T-helper 17 cell (primary cell): ENCODE measurements at places on chromosomes 2 and 18.
A peak's percentile ranks its signal among the peaks of the same experiment; 100 is the strongest.

- no peaks in the 10 kb centered on the region for H3K27me3 ChIP-seq
- no peaks in the 10 kb centered on the region for H3K36me3 ChIP-seq
- no peak for DNase-seq
- no peak overlapping the region for H3K4me3 ChIP-seq
- H3K27ac ChIP-seq = no peak overlapping the region
These were observed 23.5 kb downstream of the LRRTM1 start for GRCh38 chr2:80281049-80281448.

DNA sequence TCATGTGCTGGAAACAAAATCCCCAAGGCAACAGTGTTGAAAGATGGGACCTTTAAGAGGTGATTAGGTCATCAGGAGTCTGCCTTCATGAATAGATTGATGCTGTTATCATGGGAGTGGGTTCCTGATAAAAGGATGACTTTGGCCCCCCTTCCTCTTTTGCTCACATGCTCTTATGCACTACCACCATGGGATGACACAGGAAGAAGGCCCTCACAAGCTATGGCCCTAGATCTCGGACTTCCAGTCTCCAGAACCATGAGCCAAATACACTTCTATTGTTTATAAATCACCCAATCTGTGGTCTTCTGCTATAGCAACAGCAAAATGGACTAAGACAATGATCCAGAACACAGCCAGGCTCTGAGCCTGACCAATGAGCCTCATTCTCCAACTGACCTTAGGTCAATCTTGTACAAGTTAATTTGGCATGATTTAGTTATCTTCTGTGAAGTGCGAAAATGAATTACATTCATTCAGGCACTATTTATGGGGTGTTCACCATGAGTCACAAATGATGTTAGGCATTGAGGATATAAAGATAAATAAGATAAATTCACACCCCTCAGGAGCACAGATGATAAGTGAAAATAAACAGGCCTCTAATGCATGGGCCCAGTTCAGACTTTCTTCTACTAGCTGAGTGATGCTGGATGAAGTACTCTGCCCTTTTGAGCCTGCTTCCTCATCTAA lies 37.7 kb upstream of the NT5C1B start:
- no peak for DNase-seq
- H3K36me3 ChIP-seq = peaks cover 4% of the 10 kb centered on the region
- no peaks in the 10 kb centered on the region for H3K27me3 ChIP-seq

- no peaks in the 10 kb centered on the region for H3K27me3 ChIP-seq
- H3K4me3 ChIP-seq = no peak overlapping the region
- H3K27ac ChIP-seq = no peak overlapping the region
- no peaks in the 10 kb centered on the region for H3K36me3 ChIP-seq
- H3K4me1 ChIP-seq = peaks cover 19% of the 10 kb centered on the region
- DNase-seq = no peak
These were observed 4.8 kb upstream of the ANKRD44 start for GRCh38 chr2:197315371-197315770.

DNA sequence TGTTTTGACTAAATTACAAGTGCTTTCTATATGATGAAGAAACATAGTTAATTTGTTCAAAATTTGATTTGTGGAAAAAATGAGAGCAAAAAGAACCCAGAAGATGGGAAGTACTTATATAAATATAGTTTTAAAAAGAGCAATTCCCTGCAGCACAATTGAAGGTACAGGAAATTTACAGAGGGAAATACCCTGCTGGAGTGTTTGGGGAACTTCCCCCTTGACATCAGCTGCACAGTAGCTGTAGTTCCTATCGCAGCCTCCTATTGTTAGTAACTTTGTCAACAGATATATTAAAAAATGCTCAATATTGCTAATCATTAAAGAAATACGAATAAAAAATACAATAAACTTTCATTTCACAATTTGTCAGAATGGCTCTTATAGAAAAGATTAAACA lies 1118.8 kb upstream of the ZEB2 start:
- H3K36me3 ChIP-seq = no peaks in the 10 kb centered on the region
- H3K27me3 ChIP-seq = no peaks in the 10 kb centered on the region
- H3K4me1 ChIP-seq = no peaks in the 10 kb centered on the region

DNA sequence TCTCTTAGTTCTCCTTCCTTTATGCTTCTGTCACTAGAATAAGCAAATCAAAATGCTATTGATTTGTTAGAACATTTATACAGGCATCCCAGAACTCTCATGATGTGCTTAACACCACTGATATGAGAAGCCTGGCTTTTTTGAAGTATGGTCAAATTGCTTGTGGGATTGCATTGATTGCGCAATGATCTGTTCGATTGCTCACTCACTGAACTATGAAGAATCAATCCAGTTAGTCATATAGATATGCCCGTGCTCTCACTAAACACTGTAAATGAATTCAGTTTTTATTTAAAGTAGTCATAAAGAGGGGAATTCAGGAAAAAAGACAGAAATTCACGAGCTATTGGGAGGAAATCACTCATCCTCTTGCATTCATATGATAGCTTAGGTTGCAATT lies 1237.8 kb downstream of the SUCLG1 start:
- no peaks in the 10 kb centered on the region for H3K4me1 ChIP-seq
- no peak overlapping the region for H3K27ac ChIP-seq
- H3K36me3 ChIP-seq = no peaks in the 10 kb centered on the region
- H3K27me3 ChIP-seq = no peaks in the 10 kb centered on the region
- no peak overlapping the region for H3K4me3 ChIP-seq

GRCh38 chr2:5359397-5359796 lies 332.8 kb upstream of the SOX11 start:
- no peaks in the 10 kb centered on the region for H3K36me3 ChIP-seq
- no peaks in the 10 kb centered on the region for H3K4me1 ChIP-seq
- no peak overlapping the region for H3K4me3 ChIP-seq
- no peak for DNase-seq

- H3K4me3 ChIP-seq = no peak overlapping the region
- DNase-seq = no peak
- H3K4me1 ChIP-seq = peaks cover 5% of the 10 kb centered on the region
- no peak overlapping the region for H3K27ac ChIP-seq
- H3K27me3 ChIP-seq = peaks cover 17% of the 10 kb centered on the region
These were observed 195.8 kb downstream of the NDUFA10 start for GRCh38 chr2:239829326-239829725.

DNA sequence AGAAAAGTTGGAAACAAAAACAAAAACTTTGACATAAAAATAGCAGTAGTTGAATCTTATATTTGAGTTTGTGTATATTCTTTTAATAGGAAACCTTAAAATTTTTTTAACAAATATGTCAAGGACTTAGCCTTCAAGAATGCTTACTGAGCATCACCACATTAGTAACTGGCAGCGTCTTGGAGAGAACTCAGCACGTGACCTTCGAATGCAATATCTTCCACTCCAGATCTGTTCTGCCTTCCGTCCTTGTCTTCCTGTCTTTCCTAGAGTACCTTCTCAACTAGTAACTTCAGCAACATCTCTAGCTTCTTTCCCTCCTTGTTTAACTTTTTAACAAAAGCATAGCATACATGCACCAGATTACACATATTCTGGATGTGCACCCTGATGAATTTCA lies 972 bp downstream of the RSAD2 start:
- H3K36me3 ChIP-seq = peaks cover 6% of the 10 kb centered on the region
- H3K27ac ChIP-seq = peak overlapping the region; percentile 92
- H3K4me3 ChIP-seq = peak overlapping the region; percentile 84
- no peak for DNase-seq
- H3K27me3 ChIP-seq = no peaks in the 10 kb centered on the region

- peaks cover 2% of the 10 kb centered on the region for H3K36me3 ChIP-seq
- no peak overlapping the region for H3K27ac ChIP-seq
These were observed 27.2 kb downstream of the TNS1 start for GRCh38 chr2:217975626-217976025.

GRCh38 chr18:66252703-66253102 lies 351.2 kb downstream of the CDH19 start:
- no peak overlapping the region for H3K27ac ChIP-seq
- H3K27me3 ChIP-seq = no peaks in the 10 kb centered on the region
- no peak for DNase-seq
- H3K4me1 ChIP-seq = no peaks in the 10 kb centered on the region
- no peak overlapping the region for H3K4me3 ChIP-seq

DNA sequence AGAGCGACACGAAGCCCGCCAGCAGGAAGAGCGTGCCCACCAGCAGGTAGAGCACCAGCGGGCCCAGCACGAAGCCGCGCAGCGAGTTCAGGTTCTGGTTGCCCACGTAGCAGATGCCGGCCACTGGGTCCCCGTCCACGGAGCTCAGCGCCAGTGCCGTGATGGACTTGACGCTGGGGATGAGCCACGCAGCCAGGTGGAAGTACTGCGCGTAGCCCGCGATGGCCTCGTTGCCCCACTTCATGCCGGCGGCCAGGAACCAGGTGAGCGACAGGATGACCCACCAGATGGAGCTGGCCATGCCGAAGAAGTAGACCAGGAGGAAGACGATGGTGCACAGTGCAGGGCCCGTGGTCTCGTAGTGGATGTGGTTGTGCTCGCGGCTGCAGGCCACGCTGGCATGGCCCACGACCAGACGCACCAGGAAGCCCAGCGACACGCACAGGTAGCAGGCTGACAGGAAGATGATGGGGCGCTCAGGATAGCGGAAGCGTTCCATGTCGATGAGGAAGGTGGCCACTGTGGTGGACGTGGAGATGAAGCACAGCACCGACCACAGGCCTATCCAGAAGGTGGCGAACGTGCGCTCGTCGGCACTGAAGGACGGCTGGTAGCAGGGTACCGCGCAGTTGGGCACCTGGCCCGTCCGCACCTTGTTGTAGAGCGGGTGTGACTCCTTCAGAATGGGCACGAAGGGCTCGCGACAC lies 2.1 kb downstream of the FZD5 start:
- H3K27me3 ChIP-seq = peaks cover 33% of the 10 kb centered on the region
- peak overlapping the region; percentile 93 for H3K4me3 ChIP-seq
- DNase-seq = no peak
- peaks cover 23% of the 10 kb centered on the region for H3K4me1 ChIP-seq

DNA sequence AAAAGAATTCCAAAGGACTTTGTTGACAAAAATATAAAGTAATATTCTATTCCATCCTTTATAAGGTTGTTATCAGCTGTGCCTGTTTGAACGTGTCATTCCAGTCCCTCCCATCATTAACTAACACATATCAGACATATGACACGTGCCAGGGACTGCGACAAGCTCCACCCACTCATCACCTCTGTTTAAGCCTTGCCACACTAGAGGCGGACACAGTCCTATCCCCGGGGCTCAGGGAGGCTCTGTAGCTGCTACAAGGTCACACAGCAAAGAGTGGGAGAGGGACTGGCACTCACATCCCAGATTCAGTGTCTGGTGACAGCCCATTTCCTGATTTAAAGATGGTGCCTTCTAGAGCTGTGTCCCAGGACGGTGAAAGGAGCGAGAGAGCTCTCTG lies 30.0 kb downstream of the TBC1D8 start:
- H3K36me3 ChIP-seq = no peaks in the 10 kb centered on the region
- no peak overlapping the region for H3K27ac ChIP-seq
- peaks cover 47% of the 10 kb centered on the region for H3K27me3 ChIP-seq
- peaks cover 5% of the 10 kb centered on the region for H3K4me1 ChIP-seq
- no peak overlapping the region for H3K4me3 ChIP-seq

- H3K4me1 ChIP-seq = no peaks in the 10 kb centered on the region
- no peak for DNase-seq
- H3K4me3 ChIP-seq = no peak overlapping the region
- no peak overlapping the region for H3K27ac ChIP-seq
These were observed 494.0 kb upstream of the MYT1L start for GRCh38 chr2:2825062-2825461.

- peaks cover 14% of the 10 kb centered on the region for H3K4me1 ChIP-seq
- H3K27ac ChIP-seq = no peak overlapping the region
- H3K4me3 ChIP-seq = peak overlapping the region; percentile 53
- H3K36me3 ChIP-seq = peaks cover 3% of the 10 kb centered on the region
- peaks cover 63% of the 10 kb centered on the region for H3K27me3 ChIP-seq
These were observed 26.5 kb upstream of the IGFBP2 start for GRCh38 chr2:216606551-216607276.

- H3K4me1 ChIP-seq = no peaks in the 10 kb centered on the region
- DNase-seq = no peak
- peaks cover 6% of the 10 kb centered on the region for H3K27me3 ChIP-seq
- H3K27ac ChIP-seq = no peak overlapping the region
- no peaks in the 10 kb centered on the region for H3K36me3 ChIP-seq
- no peak overlapping the region for H3K4me3 ChIP-seq
These were observed 436.6 kb downstream of the IRS1 start for GRCh38 chr2:226362980-226363379.

DNA sequence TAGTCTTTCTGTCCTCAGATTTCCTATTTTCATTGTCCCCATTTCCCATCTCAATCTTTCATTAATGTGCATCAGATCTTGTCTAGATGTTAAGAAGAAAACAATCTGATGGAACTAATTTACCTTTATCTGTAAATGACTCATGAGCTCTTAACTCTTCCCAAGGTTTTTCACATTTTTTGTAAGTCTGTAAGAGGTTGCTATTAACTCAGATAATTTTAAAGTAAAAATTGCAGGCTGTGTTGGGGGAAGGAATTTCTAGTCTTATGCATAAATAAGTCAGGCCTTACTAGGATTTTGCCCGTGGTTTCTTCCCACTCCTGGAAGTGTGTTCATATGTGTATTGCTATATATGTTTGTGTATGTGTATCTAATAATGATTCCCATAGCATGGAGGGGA lies 4.3 kb downstream of the NAB1 start:
- H3K27me3 ChIP-seq = no peaks in the 10 kb centered on the region
- H3K4me1 ChIP-seq = peaks cover 27% of the 10 kb centered on the region
- H3K4me3 ChIP-seq = no peak overlapping the region
- H3K27ac ChIP-seq = no peak overlapping the region
